Left kidney (tissue), 8 donors: ENCODE measurements at places on chromosomes 11 and 22.

GRCh38 chr22:36406721-36407120 is 19.0 kb upstream of the MYH9 start:
- no peak for DNase-seq

- DNase-seq: no peak
Observed at GRCh38 chr11:63670096-63670432, 1.1 kb downstream of the ATL3 start.

- no peak for DNase-seq
Observed at GRCh38 chr11:94749369-94749768, 18.8 kb upstream of the AMOTL1 start.

DNA sequence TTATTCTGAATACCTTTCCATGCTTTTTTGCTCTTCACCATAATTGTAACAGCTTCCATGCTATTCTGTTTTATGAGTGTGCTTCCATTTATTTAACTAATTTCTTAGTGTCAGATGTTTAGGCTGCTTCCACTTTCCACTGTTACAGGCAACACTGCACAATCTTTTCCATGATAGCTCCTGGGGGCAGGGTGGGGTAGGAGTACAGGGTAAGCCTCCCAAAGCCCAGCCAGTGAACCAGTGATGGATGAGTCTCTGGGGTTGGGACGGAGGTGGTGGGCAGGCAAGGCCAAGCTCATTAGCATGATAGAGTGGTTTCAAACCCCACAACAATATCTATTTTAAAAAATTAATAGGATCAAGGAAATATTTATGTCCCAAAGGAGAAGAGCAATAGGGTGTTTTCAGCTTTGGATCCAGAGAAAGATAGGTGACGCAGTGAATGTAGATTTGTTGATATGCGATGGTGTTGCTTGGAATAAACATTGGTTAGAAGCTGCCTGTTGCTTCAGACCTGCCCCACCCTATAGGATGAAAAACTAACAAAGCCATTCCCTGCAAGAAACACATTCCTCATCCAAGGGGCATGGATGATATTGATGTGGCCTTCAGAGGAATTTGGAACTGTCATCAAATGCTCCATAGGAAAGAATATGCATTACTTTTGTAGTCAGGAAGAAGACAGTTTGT is 17.1 kb upstream of the ELF5 start:
- no peak for DNase-seq
